ENCODE measurements at places on chromosomes 1 and 21.

DNA sequence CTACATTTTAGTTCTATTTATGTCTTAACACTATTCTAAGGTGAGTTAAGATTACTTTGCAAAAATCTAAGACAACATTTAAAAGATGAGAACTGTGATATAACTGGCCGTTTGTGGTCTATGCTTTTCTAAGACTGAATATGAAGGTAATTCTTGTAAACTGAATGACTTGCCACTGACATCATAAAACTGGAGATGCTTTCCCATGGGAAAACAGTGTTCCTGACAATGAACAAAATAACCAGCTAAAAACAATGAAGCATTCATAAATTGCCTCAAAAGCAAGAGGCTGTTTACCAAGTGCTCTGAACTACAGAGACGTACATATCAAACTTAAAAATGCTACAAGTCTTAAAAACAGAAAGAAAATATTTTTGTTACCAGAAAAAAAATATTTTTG is 54.7 kb downstream of the APP start:
- DNase-seq, result peak; percentile 61

DNA sequence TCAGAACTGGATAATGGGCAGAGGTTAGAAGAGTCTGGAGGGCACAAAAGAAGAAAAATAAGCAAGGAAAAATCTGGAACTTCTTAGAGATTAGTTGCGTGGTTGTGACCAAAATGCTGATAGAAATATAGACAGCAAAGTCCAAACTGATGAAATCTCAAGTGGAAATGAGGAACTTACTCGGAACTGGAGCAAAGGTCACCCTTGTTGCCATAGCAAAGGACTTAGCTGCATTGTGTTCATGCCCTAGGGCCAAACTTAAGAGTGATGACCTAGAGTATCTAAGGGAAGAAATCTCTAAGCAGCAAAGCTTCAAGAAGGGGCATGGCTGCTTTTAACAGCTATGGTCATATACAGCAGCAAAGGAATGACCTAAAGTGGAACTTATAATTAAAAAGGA is 180.0 kb downstream of the TTLL7 start:
- no peak for DNase-seq

DNA sequence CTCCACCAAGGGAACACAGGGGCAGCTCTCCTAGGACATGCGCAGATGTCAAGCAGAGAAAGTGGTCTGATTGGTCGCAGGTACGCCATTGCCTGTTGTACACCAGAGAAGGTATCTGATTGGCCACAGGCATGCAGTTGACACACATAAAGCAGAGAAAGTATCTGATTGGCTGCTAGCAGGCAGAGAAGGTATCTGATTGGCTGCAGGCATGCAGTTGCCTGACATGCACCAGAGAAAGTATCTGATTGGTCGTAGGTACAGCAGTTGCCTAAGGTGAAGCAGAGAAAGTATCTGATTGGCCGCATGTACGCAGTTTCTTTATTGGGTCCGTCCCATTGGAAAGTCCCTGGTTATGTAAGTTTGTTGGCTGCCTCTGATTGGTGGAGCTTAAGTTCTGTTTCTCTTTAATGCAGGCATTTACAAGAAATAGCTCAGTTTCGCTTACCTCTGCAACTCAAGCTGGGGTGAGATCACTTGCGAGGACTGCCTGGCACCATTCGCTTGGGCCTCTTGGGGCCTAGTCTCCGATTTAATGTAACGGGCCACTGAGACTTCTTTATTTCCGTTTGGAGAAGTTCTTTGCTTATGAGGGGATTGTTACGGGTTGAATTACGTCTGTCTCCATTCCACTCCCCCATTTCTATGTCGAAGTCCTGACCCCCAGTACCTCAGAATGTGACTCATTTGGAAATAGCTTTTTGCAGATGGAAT is 74.2 kb downstream of the SIK1 start:
- no peak for DNase-seq

DNA sequence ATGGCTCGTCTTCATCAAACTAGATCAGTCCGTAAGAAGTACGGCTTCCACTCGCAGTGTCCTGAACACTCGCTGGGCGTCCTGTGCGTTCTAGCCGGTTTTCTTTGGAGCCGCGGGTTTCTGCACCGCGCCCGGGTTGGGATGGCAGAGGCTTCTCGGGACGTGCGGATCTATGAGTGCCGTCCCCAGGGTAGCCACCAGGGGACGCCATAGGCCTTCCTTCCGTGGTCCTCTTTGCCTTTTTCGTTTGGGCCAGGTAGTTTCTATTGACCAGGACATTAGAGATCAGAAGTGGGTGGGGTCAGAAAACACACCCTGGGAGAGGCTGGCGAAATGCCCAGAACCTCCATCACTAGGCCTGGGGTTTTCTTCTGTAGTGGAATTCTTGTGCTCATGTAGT is 273.8 kb downstream of the FAM72C start:
- DNase-seq, result no peak

GRCh38 chr1:66938613-66939012 is 13.8 kb downstream of the MIER1 start:
- peak; percentile 61 for DNase-seq

DNA sequence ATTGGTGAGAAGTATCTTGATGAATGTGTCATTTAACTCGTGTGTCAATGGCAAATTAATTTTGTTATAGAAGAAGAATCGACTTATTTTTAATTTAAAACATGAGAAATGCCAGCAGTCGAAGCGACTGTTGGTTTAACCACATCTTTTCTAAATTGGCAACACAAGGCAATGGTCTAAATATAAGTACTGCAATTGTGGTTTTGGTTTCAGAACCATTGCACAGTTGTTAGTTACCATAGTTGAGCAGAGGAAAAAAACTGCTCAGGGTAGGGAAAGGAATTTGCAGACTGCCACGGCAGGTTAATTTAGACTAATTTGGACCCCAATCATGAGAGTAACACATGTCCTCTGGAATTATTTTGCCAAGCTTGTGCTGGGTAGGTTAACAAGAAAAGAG is 185.6 kb upstream of the RUNX1 start:
- peak; percentile 76 for DNase-seq

DNA sequence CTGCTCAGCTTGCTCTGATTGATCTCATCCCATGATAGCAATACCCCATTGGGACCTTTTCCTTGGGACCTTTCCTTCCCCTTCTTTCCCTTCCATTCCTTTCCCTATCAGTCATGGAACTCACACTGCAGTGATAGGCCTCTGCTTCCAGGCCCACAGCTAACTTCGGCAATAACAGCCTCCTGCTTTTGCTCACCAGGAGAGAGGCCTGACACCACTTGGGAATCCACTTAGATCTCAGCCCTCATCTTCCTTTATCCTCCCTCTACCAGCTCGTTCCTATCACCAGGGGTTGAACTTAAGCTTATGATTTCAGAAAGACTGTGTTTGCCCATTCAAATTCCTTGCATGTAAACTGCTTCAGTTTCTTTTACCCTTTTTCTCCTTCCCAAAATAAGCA is 11.0 kb upstream of the TIPRL start:
- no peak for DNase-seq
